Regular cardiac myocyte (primary cell): ENCODE measurements at places on chromosomes 6 and 20. TPM values are rescaled to one million over a fixed set of nuclear protein-coding genes. Genes with fewer than 3 reads are reported as not detected.

Gene APOBEC2
- total RNA-seq: not detected in 2 replicates

Gene OTOR
- total RNA-seq: not detected in 2 replicates

Gene TMEM63B
- total RNA-seq: 23.8 and 25.4 TPM in 2 replicates

Gene NFATC2
- total RNA-seq: under 0.01 and 0.19 TPM in 2 replicates

Gene SEL1L2
- total RNA-seq: not detected in 2 replicates

Gene FAXC
- total RNA-seq: 0.77 and 1.4 TPM in 2 replicates

Gene MAFB
- total RNA-seq: under 0.01 and 0.19 TPM in 2 replicates

Gene SYNDIG1
- 0.58 and 1.4 TPM in 2 replicates for total RNA-seq

Gene THBS2
- 629 and 1,580 TPM in 2 replicates for total RNA-seq

Gene POM121L2
- not detected in 2 replicates for total RNA-seq

Gene HTR1E
- not detected in 2 replicates for total RNA-seq

Gene MC3R
- total RNA-seq: not detected in 2 replicates

Gene MAS1L
- total RNA-seq: not detected in 2 replicates

Gene SGK2
- 0.28 TPM in 1 of 2 replicates, not detected in the other for total RNA-seq

Gene CD24
- 12.3 and 16.6 TPM in 2 replicates for total RNA-seq

Gene HFE
- 13.0 and 14.2 TPM in 2 replicates for total RNA-seq

Gene OR2H1
- total RNA-seq: not detected in 2 replicates

Gene MRPL18
- total RNA-seq: 96.1 and 148 TPM in 2 replicates

Gene KCNK16
- total RNA-seq: not detected in 2 replicates

Gene BPIFA1
- total RNA-seq: not detected in 2 replicates

Gene OXT
- total RNA-seq: not detected in 2 replicates

Gene PTCHD4
- total RNA-seq: 0.96 and 7.0 TPM in 2 replicates

Gene ZC2HC1B
- total RNA-seq: not detected in 2 replicates

Gene ZNF165
- 0.38 and 0.56 TPM in 2 replicates for total RNA-seq

Gene ACSS2
- total RNA-seq: 28.2 and 45.4 TPM in 2 replicates

Gene C20orf202
- not detected in 2 replicates for total RNA-seq

Gene SOD2
- 110 and 2,076 TPM in 2 replicates for total RNA-seq

Gene SCRT2
- total RNA-seq: not detected in 2 replicates

Gene HSD17B8
- 4.6 and 9.0 TPM in 2 replicates for total RNA-seq

Gene GNRH2
- total RNA-seq: 0.28 TPM in 1 of 2 replicates, not detected in the other

Gene HCK
- not detected in 2 replicates for total RNA-seq

Gene SLC2A10
- 32.2 and 49.3 TPM in 2 replicates for total RNA-seq

Gene MUCL3
- total RNA-seq: not detected in 2 replicates
